Activated naive CD4-positive, alpha-beta T cell treated with anti-CD3 and anti-CD28 coated beads, Interleukin-2, amount 10 ng/mL, durations not matched to agents 7 days and 5 days (primary cell): ENCODE measurements at places on chromosomes 7 and 10.
A peak's percentile ranks its signal among the peaks of the same experiment; 100 is the strongest.

- no peak for DNase-seq
Observed at GRCh38 chr7:93475811-93476210, 98.7 kb downstream of the CALCR start.

DNA sequence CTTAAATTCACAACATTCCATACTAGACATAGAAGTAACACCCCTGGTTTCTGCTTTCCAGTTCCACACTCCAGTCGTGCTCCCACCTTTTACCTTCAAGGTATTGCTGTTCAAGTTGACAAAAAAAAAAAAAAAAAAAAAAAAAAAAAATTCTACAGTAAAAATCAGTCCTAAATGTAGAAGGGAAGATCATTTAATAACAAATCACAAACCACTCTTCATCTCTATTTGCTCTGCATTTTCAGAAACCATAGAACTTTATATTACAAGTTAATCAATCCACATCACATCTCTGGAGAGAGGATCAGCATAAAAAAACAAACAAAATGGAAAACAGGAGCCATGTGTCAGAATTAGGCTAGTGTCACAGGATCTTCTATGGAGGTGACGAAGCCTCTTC, 206.3 kb upstream of the KLF14 start:
- no peak for DNase-seq

- DNase-seq: no peak
Observed at GRCh38 chr7:44139311-44140010, 1.7 kb downstream of the MYL7 start.

- DNase-seq: no peak
Observed at GRCh38 chr10:124740369-124741280, 3.6 kb downstream of the FAM53B start.

GRCh38 chr10:128364631-128365030, 238.4 kb upstream of the MKI67 start:
- no peak for DNase-seq

GRCh38 chr7:144862612-144863319, 26.9 kb upstream of the TPK1 start:
- DNase-seq: no peak

GRCh38 chr7:138287549-138287948, 172.5 kb upstream of the TRIM24 start:
- no peak for DNase-seq

GRCh38 chr7:17706734-17707133, 233.6 kb downstream of the SNX13 start:
- peak; percentile 48 for DNase-seq

- DNase-seq: peak; percentile 69
Observed at GRCh38 chr10:101062232-101063049, 652 bp downstream of the KAZALD1 start.

DNA sequence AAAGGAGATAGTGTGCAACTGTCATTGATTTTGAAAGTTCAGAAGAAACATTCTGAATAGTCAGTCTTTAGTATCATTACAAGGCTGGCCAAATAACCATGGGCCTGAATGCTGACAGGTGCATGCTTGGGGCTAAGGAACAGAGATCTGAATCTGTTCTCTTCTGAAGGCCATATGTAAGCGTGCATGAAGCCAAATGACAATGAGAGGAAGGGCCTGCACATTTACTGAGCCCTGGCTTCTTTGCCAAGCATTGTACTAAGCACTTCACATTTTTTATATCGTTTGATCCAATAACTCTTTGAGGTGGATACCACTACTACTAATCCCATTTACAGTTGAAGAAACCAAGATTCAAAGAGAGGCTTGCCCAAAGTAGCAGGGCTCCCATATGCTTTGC, 22.5 kb upstream of the TIAL1 start:
- no peak for DNase-seq

GRCh38 chr10:9214618-9215017, 1160.1 kb downstream of the GATA3 start:
- DNase-seq: no peak

DNA sequence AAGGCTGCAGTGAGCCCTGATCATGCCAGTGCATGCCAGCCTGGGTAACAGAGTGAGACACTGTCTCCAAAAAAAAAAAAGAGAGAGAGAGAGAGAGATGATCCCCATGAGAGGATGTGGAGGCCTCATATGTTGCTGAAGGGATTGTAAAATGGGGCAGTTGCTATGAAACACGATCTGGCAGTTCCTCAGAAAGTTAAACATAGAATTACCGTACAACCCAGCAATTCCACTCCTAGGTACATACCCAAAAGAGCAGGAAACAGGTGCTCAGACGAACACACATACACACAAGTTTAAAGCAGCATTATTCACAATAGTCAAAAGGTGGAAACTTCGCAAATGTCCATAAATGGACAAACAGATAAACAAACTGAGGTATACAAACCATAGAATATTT, 27.4 kb upstream of the CYTH3 start:
- no peak for DNase-seq

DNA sequence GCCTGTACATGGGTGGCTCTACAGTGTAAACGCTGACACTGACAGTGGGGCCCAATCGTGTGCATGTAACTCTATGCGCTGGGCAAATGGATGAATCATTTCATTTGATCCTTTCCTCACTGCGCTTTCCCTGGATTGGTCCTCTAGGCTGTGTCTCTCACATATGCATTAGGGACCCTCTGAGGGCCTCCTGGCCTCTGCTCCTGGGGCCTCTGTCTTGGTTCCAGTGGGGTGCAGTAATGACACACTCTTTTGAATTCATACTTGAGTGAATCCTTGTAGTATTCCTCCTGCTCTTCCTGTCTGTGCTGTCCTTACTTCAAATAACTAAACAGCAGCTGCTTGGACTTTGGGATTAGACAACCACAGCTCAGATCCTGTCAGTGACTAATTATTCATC, 176.5 kb upstream of the ADO start:
- DNase-seq: no peak

DNA sequence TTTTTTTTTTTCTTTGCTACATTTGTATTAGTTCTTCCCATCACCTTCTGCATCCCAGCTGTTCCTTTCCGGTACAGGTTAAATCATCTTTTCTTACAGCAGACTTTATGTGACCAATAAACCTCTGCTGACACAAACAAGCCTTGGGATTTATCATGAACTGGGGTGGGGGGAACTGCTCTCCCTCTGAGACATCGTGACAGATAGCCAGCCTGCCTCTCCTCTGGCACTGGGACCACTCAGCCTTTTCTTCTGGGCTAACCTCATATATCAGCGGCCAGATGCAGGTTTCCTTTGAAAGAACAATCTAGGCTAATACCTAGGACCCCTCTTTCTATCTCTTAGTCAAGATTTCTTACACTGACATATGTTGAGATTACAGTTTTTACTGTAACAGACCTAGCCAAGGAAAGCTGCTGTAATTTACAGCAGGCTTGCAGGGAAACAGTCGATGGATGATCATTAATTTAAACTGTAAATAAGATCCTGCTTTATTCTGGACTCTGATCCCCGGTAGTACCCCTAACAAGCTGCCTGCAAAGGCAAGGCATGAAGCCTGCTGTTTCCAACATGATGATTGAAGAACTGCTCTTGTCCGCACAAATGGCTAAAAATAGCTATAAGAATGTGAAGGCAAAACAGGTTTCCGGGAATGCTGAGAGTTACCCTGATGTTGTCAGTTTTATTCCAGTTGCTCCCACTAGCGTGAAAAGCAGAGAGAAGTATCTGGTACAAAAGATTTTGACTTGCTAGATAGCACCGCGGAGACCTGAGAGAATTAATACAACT, 338.7 kb downstream of the SORCS1 start:
- DNase-seq: no peak

DNA sequence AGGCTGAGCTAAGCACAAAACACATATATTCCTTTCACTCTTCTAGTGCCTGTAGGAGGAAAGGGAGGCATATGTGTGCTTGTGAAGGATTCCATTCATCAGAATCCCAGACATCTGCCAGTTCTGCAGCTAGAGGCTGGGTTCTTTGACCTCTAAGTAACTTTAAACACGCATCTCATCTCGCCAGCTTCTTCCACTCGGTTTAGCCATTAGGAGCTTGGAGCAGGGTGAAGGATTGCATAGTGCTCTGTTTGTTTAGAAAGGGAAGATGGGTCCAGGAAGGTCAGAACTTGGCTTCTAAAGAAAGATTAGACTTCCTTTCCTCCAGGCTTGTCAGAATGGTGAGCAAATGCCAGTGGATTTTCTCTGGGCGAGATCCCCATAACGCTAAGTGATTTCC, 43.6 kb downstream of the HK1 start:
- DNase-seq: no peak

GRCh38 chr10:110376021-110376766, 71.5 kb upstream of the SMNDC1 start:
- no peak for DNase-seq

DNA sequence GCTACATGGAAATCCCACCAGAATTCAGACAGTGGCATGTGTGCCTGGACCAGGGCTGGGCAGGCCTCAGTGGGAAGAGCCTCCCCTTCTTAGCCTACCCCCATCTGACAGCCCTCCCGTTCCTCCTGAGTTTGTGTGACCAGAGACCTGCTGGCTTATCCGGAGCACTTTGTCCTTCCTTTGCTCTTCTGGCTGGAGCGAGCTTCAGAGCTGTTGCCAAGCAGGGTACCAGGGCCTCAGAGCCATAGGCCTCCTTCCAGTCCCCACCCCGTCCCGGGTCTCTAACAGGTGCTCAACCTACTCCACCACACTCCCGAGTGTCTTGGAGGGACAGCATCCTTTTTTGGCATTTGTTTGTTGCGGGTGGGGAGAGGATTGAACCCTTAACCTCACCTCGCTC, 26.5 kb upstream of the TRIM8 start:
- DNase-seq: no peak

DNA sequence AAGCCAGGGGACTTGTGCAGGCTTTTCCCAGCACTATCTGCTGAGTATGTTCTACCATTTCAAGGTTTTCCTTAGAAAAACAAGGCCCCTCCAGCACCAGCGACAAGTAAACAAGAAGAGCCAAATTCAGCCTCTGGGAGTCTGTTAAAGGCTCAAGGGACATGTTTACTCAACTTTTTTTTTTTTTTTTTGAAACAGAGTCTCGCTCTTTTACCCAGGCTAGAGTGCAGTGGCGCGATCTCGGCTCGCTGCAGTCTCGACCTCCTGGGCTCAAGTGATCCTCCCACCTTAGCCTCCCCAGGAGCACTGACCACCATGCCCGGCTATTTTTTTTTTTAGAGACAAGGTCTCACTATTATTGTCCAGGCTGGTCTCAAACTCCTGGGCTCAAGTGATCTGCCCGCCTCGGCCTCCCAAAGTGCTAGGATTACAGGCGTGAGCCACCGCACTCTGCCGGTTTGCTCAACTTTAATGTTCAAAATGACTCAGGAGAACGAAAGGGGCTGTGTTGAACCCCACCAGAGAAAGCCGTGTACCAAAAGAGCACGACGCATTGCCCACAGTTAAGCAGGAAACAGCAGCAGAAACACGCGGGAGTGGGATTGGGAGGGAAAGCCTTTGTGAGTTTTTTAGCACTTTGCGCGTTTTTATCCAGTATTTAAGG, 772 bp downstream of the PRDX3 start:
- DNase-seq: peak; percentile 43

DNA sequence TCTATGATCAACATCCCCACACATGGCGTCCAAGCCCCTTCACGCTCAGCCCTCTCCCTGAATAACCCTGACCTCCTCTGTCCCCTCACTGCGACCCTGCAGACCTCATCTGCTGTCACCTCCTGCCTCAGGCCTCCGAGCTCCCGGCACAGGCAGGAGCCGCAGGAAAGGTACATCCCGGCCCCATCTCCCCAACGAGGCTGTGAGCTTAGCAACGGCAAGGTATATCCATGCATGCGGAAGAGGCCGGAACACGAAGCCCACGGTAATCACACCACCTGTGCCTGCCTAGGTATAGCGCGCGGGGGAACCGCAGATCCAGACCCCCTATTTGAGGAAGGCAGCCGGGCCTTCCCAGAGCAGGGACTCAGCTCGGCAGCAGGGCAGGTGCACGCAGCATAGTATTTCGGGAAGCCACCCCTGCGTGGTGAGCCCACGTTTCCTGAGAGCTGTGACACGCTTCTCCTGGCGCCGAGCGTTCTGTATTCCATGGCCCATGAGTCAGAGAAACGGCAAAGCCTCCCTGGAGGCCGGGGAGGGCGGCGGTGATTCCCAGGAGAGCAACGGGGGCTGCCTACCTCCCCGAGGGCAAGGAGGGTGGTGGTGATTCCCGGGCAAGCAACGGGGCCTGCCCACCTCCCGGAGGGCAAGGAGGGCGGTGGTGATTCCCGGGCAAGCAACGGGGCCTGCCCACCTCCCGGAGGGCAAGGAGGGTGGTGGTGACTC, 50.1 kb upstream of the DNAAF5 start:
- DNase-seq: no peak

- no peak for DNase-seq
Observed at GRCh38 chr10:101014966-101015581, 15.5 kb downstream of the LZTS2 start.

- no peak for DNase-seq
Observed at GRCh38 chr7:57204411-57204811, 72.2 kb upstream of the ZNF479 start.

DNA sequence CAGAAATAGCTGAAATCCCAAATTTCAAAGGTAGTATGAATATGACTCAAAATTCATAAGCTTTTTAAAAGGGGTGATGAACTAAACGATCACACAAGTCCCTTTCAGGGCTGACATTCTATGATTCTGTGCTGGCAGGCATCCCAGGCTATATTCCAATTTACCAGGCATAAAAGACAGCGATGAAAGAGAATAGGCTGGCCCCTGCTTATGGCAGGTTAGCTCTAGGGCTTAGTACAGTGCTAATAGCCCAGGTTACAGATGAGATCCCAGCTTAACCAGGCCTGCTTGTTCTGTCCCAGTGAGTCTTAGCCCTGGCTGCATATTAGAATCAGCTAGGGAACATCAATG, 56.4 kb downstream of the CDHR3 start:
- no peak for DNase-seq

GRCh38 chr7:123594813-123595241, 6.8 kb upstream of the ASB15 start:
- no peak for DNase-seq

- DNase-seq: no peak
Observed at GRCh38 chr10:30818010-30818660, 188.6 kb upstream of the LYZL2 start.

DNA sequence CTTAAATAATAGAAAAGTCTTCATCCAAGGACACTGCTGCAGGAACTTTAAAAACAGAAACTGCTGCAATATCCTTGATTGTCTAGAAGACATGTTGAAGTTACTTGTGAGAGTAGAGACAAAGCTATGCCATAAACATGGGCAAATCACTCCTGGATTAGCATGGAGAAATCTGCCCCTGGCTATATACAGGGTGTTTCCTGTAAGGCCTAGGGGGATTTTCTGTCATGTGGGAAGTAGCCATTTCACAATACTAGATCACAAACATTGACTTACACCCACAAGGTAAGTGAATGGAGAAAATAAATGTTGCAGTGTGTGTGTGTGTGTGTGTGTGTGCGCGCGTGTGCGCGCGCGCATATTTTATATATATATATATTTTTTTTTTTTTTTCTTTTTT, 35.2 kb upstream of the PDK4 start:
- no peak for DNase-seq

GRCh38 chr10:7665767-7666166, 999 bp downstream of the ITIH5 start:
- no peak for DNase-seq

GRCh38 chr7:6536262-6537260, 14.7 kb downstream of the GRID2IP start:
- no peak for DNase-seq
